ENCODE measurements at places on chromosomes 12 and 14.

DNA sequence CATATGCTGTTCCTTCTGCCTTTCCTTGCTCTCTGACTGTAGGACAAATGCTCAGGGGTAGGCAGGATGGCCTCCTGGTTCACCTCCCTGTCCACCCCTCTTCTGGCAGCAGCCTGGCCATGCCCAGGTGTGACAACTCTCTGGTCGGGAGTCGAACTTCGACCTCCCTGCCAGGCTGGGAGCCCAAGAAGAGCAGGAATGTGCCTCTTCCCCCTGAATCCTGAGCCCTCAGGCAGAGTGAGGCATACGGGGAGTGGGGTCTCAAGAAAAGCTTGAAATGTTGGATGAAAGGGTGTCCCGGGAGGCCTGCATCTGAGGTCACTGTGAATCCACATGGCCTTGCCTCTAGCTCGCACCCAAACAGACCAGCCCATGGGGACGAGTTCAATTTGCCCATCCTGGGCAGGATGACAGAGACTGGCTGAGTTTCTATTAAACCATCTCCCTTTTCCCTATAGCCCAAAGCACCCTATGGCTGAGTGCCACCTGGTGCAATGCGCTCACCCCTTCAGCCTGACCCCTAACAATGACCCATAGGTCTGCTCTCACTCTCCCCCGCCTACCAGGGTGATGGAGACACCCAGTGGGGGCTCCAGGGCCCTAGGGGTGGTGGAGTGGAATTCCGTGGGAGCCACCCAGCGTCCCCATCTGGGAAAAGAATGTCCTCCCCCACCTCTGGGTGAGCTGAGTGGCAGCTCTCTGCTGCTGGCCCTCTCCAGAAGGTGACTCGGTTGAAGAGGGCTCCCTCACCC, 52.9 kb upstream of the DIO3 start:
- DNase-seq = no peak

- peak; percentile 65 for DNase-seq
Measured at GRCh38 chr14:91980157-91980556, 32.7 kb upstream of the FBLN5 start.

DNA sequence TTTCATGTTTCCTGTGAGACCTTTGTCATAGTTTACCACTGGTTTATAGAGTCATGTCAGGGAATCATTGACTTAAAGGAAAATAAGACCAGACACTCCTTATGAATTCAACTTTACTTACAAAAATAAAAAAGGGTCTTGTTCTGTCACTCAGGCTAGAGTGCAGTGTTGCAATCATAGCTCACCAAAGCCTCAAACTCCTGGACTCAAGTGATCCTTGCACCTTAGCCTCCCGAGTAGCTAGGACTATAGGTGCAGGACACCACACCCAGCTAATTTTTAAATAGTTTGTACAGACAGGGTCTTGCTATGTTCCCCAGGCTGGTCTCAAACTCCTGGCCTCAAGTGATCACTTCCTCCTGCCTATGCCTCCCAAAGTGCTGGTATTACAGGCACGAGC, 19.0 kb downstream of the SLC41A2 start:
- DNase-seq = no peak

DNA sequence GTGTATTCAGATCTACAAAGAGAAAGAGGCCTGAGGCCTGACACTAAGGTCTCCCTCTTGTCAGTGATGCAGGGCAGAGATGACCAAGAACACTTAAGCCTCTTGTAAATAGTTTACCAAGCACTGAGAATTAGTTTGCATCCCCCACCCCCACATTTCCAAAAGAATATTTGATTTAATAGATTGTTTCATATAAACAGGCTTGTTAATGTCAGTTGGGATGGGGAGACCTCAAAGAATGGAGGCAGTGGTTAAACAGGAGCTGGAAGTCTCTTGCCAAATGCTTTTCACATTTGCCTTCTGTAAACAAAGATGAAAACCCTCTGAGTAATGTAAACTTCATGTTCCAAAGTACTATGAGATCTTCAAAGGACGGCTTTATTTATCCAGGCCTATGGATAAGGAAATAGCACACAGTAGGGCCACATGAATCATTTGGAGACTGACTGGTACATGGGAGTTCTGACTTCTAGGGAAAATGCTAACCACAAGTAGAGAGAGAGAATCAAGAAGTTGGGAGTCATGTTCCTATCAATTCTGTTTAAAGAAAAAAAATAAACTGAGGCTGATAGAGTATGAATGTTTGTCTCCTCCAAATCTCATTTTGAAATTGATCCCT, 234.7 kb downstream of the ANO2 start:
- DNase-seq = no peak

- DNase-seq = no peak
Measured at GRCh38 chr12:5660238-5660637, 228.3 kb downstream of the NTF3 start.

DNA sequence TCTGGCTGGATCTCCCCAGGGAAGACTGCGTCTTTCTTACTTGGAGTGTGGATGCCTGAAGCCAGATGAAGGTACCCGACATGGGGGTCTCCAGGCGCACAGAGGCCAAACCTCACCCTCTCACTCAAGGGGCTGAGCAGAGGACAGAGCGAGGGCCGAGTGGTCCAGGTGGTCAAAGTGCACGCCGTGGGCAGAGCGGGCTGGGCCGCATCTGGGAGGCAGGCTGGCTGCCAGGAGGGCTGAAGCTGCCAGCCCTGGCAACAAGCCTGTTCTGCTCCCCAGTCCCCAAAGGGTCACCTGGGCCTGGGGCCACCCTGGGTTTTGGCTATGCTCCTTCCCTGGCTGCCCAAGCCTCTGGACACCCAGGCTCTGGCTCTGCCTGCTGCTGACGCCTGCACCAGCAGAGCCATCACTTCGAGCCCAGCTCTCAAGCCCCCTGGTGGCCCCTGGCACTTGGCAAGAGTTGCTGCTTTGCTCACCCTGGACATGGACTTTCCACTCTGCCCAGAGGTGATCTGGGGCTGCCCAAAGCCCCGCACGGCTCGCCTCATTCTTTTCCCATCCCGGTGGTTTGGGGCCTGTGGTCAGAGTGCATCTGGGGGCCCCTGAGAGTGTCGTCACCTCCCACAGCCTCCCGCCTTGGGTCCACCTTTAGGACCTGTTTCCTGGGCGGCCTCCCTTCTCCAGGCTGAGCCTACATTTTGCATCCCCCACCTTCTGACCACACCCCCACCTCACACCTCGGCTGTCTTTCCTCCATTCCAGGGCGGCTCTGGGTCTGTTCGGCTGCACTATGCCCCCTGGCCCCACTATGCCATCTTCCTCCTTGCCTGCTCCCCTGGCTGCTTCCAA, 2.8 kb downstream of the ADSS1 start:
- DNase-seq = no peak

- no peak for DNase-seq
Measured at GRCh38 chr14:103488960-103489359, 33.7 kb downstream of the CKB start.

DNA sequence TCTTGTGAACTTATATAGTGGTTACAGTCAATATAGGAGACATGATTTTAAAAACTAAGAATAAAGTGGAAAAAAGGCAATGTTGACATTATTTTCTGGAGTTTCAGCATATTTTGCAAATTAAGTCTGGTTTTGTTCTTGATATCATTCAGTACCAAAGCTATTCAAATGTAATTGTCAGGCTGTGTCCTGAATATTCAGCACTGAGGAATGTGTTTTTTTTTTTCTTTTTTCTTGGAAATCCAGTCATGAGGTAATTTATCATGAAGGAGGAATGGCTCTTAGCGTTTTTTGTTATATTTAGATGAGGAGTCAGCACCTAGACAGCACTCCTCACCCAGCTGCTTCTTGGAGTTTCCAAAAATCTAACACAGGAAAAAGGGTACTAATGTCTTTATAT, 225.5 kb downstream of the CCDC91 start:
- DNase-seq = peak; percentile 38

DNA sequence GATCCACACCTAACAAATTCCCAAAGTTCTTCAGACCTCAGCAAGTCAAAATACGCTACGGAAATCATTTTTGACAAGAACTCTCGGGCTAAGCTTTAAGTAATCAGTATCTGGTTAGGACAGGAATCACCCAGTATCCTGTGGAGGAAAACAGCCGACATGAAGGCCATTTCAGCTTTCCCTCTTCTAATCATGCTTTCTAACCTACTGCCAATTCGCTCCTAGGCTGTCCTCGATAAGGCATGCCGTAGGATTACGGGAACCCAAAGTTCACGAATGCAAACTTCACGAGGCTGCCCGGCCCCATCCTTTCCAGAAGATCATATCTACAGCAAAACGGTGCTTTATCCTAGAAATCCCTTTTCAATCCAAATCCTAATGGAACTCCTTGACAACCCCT, 81.8 kb upstream of the PTPRB start:
- no peak for DNase-seq

GRCh38 chr14:100592972-100593371, 5.8 kb upstream of the BEGAIN start:
- no peak for DNase-seq

DNA sequence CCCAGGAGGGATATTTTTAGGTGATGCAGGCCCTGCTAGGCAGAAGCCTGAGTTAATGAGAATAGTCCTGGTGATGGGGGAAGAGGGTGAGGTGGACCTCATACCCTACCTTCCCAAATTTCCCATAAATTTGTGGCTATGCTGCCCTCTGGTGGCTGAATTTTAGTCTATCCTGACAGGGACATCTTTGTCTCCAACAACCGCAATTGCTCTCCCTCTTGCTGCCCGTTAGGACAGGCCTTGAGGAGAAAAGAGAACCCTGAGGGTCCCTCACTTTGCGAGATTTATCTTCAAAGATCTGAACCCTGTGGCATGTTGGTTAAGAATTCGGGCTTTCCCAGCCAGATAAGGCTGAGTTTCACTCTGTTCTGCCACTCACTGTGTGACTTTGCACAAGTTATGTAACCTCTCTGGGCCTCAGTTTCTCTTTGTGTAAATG, 9.8 kb upstream of the ZNF385A start:
- DNase-seq = peak; percentile 41

DNA sequence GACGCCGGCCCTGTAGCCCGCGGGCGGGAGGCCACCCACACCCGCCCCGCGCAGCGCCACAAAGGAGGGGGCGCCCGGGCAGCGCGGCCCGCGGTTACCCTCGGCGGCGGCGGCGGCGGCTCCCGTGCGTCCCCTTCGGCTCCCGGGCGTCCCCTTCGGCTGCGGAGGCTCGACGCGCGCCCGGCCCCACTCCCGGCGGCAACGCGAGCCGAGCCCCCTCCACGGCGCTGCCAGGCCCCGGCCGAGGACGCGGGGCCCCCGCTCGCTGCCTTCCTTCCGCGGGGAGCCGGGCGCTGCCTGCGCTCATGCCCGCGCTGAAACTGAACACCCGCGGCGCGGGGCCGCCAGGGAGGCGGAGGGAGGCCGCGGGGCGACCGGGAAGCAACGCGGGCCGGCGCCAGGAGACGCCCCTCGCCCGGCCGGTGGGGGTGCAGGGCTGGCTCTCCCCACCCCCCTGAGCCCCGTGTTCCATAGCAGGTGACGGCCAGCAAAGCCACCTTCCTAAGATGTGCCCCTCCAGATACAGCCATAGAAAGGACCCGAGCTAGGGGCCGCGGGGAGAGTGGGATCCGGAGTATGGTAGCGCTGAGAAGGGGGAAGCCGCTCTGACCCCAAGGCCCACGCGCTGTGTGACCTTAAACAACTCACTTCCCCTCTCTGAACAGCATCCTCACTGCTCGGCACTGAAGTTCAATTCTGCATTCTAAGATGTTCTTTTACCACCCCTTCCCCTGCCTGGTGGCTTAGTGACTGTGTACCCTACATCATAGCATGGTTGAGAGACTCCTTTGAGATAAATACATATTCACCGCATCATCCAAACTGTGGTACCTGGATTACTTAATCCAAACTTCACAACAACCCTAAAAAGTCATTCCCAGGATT, 42.8 kb downstream of the KDM2B start:
- DNase-seq = no peak
